NCI-H2029 (cell line): ENCODE measurements at places on chromosomes 5 and 9.
A peak's percentile ranks its signal among the peaks of the same experiment; 100 is the strongest.

DNA sequence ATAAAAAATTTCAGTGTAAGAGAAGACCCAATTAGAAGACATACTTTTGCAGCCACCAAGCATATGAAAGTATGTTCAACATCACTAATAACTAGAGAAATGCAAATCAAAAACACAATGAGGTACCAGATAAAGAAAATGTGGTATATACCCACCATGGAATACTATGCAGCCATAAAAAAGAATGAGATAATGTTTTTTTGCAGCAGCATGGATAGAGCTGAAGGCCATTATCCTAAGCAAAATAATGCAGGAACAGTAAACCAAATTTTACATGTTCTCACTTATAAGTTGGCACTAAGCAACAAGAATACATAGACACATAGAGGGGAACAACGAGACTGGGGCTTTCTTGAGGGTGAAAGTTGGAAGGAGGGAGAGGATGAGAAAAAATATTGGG lies 6.9 kb upstream of the SPATA9 start:
- DNase-seq: no peak

DNA sequence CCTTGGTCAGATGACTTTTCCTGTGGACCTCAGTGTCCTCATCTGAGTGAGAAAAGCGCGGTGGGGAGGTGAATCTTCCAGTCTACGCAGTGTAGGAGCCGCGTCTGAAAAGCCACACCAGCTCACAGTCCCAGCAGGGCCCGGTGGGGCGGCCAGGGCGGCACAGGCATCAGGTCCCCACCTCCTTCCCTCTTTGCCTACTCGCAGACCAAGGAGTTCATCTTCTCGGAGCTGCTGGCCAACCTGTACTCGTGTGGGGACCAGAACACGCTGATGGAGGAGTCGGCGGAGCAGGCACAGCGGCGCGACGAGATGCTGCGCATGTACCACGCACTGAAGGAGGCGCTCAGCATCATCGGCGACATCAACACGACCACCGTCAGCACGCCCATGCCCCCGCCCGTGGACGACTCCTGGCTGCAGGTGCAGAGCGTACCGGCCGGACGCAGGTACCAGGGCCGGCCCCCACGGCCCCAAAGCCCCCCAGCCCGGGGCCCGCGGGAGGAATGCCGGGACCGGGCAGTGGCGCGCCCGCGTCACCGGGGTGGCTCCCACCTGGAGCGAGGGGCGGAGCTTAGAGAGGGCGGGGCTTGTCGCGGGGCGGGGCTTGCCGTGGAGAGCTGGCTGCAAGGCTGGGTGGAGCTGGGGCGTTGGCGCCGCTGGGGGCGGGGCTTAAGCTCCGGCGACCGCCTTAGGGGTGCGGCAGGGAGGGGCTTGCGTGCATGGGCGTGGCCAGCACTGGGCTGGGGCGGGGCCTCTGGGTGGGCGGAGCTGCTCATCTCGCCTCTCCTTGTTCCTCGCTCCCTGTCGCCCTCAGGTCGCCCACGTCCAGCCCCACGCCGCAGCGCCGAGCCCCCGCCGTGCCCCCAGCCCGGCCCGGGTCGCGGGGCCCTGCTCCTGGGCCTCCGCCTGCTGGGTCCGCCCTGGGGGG lies 25.6 kb downstream of the GOLGA2 start:
- DNase-seq: peak; percentile 75

GRCh38 chr5:145587710-145588109 lies 247.4 kb downstream of the PRELID2 start:
- DNase-seq: no peak

DNA sequence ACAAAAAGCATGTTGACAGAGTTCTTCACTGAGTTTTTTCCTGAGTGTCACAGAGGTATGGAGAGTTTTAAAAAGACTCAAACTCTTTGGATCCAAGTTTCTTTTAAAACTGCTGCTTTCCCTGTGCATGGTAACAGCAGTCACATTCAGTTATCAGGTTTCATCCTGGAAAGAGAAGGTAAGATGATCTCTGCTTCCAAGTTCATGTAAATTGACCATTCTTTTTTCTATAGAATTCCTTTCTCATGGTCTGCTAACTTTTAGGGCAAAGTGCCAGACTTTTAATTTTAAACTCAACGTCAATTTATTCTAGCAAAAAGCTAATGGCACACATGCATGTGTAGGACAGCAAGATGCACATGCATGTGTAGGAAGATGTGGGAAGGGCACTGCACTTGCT lies 52.5 kb upstream of the PRLR start:
- no peak for DNase-seq

DNA sequence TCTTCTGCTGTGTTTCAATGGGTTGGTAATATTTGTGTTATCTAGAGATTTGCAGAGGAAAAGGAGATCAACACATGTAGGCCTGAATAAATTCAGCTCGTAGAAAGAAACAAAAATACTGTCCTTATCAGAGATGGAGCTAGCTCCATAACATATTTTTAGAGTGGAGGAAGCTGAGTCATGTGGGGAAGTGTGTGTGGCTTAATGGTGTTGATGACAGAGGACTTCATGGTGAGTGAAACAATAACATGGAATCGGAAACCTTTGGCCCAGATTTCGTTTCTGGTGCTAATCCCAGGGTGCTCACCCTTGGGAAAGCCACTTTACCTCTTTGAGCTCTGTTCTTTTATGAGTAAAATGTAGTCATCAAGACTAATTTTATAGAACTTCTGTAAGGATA lies 825.0 kb downstream of the TLR4 start:
- DNase-seq: no peak

- peak; percentile 32 for DNase-seq
Measured at GRCh38 chr5:39376293-39376714, 12.0 kb upstream of the C9 start.

GRCh38 chr5:67002832-67003684 lies 193.5 kb downstream of the CD180 start:
- no peak for DNase-seq

DNA sequence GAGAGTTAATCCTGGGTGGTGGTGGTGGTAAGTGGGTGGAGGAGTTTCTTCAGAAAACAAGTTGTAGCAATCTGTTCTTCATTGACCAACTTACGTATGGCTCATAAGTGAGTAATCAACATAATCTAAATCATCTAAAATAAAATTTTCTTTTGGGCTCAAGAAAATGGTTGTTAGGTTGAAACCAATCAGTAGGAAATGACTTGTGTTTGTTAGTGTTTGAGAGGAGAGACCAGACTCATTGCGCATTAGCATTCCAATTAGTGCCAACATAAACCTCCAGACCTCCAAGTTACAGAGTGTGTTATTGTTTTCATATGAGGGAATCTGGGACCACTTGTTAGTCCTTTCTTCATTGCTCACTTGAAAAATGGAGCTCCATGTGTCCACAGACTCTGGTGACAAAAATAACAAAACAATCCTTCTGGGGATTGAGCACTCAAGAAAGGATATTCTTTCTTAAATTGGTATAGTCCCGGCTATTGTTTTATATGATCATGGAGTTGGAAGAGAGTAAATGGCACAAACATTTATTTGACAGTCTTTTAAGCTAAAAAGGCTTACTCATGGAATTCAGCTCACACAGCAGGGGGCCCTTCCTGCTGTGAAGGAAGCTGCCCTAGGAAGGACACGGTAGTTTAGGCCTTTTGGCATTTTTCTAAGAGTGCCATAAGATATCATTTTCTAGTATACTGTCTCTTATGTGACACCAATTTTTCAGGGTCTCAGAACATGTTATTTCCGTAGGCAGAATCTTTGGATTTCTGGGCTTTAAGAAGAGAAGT lies 441.1 kb downstream of the EBF1 start:
- DNase-seq: no peak

DNA sequence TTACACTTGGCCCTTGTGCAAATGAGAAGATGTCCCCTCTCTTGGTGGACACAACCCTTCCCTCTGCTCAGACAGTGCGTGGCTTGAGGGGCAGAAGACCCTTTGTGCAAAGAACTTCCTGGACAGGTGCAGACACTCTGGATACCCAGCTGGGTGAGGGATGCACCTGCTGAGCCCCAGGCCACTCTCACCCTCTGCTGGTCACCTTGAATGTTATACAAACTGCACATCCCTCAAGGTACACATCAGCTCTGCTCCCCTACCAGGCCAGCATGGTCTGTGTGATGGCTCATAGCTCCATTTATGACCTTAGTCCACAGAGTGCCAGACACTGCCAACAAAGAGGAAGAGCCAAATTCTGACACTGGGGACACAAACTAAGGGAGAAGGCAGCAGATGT lies 3.1 kb upstream of the DIRAS2 start:
- no peak for DNase-seq

DNA sequence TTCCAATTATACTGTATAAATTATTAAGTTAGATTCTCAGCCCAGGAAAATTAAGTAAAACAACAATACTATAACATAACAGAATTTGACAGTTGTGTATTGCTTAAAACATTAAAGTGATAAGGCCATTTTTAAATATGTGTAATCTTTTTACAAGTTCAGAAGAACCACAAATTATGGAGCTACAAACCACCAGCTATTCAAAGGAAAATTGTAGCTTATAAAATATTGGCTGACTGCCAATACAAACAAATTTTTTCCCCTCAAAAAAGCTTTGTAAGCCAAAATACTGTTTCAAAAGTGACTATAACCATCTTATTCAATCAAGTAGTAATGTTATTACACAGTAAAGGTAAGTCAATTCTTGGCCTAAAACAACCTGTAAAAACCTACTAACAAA lies 21.9 kb downstream of the STRBP start:
- DNase-seq: no peak

DNA sequence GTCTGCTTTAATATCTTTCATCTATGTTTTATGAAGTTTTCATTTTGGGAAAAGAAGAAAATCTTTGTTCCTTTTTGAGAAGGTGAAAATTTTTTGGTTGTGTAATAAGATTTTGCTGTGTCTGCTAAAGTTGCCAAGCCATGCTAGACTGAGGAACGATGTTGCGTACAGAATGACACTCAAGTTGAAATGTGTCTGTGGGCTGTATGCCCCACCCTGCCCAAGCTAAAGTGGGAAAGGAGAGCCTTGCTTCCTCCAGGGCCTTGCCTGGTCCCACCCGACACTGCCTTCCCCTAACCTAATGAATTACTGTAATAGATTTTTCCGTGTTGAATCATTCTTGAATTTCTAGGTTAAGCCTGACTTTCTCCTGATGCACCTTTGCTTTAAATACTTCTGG lies 2.5 kb downstream of the PCAT7 start:
- no peak for DNase-seq

DNA sequence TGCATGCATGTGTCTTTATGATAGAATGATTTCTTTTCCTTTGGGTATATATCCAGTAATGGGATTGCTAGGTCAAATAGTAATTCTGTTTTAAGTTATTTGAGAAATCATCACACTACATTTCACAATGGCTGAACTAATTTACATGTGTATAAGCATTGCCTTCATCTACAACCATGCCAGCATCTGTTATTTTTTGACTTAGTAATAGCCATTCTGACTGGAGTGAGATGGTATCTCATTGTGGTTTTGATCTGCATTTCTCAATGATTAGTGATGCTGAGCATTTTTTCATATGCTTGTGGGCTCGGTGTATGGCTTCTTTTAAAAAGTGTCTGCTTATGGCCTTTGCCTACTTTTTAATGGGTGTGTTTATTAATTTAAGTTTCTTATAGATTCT lies 102.3 kb upstream of the CCDC112 start:
- DNase-seq: no peak

- no peak for DNase-seq
Measured at GRCh38 chr9:37922363-37923117, 18.6 kb upstream of the SLC25A51 start.

DNA sequence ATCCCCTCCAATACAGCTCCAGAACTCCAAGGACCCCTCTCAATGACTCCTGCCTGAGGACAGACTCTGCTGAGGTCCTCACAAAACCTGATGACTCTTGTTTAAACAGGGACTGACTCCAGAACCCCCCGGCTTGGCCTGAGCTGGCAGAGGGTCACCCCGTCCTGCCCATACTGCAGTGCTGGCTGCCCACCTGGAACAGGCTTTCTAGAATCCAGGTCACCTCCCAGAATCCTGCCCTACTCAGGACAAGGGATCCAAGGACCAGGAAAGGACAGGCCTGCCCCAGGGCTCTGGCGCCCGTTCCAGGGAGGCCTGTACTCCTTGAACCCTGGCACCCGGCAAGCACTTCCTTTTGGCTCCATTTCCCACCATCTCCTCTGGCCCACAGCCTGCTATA lies 22.2 kb downstream of the RALGDS start:
- DNase-seq: no peak

- no peak for DNase-seq
Measured at GRCh38 chr5:116363780-116364179, 210.8 kb downstream of the SEMA6A start.

DNA sequence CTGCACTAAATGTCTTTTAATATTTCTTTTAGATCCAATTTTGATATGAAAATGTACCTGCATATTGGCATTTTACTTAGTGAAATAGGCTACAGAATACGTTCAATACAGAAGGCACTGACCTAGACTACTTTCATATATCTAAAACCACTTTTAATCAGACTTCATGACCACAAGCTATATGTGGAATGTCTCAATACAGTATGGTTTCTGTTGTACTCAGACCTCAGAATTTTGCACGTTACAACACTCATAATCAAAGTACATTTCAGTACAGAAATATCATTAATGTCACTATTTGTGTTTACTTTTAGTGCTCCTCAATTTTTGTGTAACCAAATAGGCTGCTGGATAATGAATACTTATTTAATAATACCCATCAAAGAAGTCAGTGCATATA lies 74.8 kb downstream of the MEF2C start:
- DNase-seq: no peak

DNA sequence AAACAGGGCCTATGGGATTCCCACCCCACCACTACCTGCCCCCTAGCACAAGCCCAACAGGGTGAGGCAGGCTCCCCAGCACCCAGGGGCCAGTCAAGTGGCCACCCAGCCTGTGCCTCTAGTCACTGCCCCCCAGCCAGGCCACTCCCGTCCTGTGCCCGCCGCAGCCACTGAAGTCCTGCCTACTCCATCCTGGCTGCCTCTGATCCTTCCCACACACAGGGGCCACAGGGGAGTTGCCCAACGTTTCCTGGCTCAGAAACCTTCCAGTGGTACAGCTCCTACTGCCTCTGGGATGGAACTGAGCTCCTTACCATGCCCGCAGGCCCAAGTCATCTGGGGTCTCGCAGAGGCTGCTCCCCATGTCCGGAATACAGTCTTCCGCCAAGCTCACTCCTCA lies 70.2 kb upstream of the STXBP1 start:
- no peak for DNase-seq

- DNase-seq: no peak
Measured at GRCh38 chr9:18608371-18608770, 134.4 kb downstream of the ADAMTSL1 start.

GRCh38 chr5:173029499-173029921 lies 26.6 kb upstream of the CREBRF start:
- DNase-seq: no peak
